Stimulated activated CD8-positive, alpha-beta memory T cell treated with anti-CD3 and anti-CD28 coated beads, Interleukin-7, amount 100 ng/mL, for 1 hour (primary cell): ENCODE measurements at places on chromosomes 5 and 9.

DNA sequence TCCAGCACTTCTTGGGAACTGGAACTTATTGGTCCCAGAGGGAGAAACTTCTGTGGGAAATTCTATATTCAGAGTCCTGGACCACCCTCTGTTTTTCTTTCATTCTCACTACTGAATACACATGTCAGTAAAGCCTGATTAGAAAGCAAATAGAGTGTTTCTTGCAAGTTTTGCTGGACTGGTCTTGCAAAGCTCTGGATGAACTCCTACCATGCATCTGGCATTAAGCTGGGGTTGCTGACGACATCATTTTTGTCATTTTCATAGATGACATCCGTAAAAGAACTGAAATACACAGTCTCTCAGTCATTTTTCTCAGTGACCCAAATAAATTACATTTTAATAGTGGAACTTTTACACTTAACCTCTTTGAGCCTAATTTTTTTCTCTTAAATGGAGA, 283.2 kb downstream of the DMAC1 start:
- DNase-seq: no peak

- DNase-seq: no peak
Measured at GRCh38 chr5:174920906-174921550, 196.6 kb downstream of the MSX2 start.

DNA sequence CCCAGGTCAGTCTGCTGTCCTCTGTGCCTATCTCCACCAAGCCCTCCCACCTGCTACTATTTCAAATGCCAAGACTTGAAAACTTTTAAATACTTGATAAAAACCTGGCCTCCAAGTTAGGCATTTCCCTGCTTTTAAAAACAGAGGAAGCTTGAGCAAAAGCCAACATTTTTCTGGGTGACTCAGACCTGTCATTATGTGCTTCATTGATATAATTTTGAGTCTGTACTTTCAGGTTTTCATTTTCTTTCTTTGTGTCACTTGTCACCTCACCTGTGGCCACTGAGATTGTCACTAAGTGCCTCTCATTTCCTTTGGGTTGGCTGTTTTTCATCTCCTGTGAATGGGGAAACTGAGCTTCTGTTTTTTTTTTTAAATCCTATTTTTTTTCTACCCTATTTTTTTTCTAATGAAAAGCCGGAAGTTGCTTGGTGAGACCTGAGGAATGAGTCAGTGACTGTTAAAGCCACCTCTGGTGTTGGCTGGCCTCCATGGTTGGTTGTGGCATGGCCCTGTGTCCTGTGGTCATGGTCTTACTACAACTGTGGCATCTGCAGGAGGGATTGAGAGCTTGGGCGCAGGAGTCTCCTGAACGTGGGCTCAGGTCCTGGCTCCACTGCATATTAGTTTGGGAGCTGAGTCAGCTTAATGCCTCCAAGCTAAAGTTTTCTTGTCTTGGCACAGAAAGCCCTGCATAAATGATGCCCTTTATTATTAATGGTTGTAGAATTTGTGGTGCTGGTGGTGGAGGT, 56.7 kb downstream of the ARHGAP26 start:
- DNase-seq: no peak

DNA sequence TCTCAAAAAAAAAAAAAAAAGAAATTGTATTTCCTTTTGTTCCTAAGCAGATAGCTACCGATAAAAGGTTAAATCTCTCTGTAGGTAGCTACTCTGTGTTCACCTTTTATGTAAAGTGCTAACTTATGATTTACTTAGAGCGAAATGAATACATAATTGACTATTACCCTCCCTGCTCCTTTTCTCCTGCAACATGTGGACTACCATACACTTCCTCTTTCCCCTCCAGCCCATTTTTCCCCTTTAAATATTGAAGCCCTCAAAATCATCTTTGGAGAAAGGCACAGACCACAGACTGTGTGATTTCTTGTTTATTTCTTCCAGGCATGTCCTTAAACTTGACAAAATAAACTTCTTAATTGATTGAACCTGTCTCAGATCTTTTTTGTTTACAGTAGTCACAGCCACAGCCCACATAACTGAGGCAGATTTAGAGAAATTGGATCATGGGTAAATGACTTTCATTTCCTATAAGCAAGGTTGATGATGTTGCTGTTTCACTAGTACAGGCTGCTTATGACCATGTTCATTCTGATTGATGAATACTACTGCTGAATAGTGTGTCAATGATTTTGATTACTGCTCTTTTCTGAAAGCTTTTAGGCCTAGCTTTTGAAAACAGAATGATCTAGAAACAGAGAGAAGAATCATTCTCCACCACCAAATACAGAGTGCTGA, 59.2 kb downstream of the PHAX start:
- no peak for DNase-seq

- no peak for DNase-seq
Measured at GRCh38 chr5:126219616-126220015, 203.6 kb upstream of the GRAMD2B start.

- DNase-seq: no peak
Measured at GRCh38 chr9:73919712-73920111, 577.4 kb upstream of the RORB start.

DNA sequence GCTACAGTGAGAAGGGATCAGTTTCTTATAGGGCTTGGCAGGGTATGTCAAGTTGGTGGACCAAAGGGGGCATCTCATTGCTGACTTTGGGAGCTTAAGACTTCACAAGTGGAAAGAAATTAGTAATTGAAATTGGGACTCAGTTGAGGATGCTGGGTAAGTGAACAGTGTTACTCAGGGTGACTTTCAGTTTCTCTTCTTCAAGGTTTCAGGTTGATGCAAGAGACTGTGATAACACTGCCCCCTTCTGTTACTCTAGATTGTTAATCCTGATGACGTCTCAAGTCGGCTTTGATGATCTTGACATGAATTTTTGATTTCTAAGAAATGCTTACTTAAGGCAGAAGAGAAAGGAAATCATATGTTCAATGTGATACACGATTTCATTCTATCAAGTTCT, 21.3 kb downstream of the KCTD16 start:
- DNase-seq: no peak

DNA sequence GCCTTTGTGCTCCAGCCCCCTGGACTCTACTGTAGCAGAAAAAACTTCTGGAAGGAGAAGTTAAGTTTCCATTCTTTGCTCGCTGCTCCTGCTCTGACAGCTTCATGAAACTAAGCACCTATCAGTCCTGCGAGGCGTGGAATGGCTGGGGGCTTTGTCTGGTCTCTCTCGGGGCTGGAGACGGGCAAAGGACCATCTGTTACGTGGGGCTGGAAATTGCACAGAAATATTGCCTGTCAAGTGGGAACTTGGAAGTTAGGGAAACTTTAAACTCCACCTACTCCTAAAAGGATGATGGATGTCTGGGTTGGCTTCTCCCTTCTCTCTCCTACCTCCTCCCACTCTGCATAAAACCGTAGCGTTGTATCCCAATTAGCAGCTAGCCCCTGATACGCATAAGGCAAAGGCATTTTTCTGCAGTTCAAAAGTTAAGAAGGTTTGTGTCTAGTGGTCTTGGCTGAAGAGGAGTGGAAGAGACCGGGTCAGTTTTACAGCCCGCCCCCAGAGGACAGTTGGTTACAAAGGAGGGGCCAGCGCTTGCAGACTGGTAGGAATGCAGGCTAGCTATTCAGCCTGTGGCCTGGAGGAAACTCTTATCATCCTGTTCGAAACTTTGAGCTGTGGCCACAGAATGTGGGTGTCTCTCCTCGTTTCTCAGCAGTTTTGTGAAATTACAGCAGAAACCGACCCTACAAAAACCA, 1.3 kb downstream of the FBXL7 start:
- no peak for DNase-seq

- DNase-seq: no peak
Measured at GRCh38 chr5:122421374-122422079, 109.5 kb downstream of the SNCAIP start.

DNA sequence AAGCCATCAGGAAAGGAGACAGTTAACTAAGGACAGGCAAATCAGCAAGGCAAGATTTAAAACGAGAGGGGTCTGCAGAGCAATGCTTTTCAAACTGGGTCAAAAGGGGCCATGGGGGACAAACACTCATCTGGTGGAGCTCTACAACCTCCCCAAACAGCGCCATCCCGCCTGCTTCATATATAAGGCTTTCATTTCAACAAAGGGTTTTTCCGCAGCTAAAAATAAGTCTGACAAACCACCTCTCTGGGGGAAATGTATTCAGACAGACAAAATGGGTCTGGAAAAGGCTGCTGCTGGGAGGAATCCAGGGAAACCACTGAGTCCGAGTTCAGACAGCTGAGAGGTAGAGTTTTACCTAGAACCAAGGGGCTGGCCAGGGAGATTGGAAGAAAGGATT, 8.3 kb upstream of the SEPTIN8 start:
- DNase-seq: no peak

- no peak for DNase-seq
Measured at GRCh38 chr5:141850244-141850768, 27.9 kb downstream of the PCDH1 start.

DNA sequence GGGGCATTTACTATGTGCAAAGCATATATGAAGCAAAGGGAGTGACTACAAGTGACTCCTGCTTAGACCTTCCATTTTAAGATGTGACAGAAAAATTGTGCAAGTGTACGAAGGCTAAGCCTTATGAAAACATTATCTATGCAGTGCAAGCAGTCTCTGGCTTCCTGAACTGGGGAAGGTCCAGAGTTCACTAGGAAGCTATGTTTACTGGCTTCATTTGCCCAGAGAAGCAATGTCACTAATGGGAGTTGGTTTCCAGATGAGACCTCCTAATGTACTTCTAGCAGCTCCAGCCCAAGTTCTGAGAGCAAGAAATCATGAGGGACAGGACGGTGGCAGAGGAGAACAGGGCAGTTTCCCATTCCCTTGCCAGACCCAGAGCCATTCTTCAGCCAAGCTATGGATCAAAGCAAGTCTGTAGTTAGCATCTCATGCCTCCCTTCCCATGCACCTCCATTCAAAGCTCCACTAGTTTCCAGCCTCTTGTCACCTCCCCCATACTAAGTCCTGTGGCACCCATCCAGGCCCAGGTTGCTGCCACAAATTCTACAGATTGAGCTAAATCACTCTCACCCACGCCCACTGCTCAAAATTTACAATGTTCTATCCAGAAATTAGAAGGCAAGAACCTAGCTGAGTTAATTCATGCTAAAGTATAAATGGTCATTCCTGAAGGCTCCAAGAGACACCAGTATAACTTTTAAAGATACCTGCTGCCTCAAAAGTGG, 21.8 kb downstream of the MCTP1 start:
- no peak for DNase-seq

- DNase-seq: no peak
Measured at GRCh38 chr5:176875014-176875550, 24.1 kb downstream of the HK3 start.

DNA sequence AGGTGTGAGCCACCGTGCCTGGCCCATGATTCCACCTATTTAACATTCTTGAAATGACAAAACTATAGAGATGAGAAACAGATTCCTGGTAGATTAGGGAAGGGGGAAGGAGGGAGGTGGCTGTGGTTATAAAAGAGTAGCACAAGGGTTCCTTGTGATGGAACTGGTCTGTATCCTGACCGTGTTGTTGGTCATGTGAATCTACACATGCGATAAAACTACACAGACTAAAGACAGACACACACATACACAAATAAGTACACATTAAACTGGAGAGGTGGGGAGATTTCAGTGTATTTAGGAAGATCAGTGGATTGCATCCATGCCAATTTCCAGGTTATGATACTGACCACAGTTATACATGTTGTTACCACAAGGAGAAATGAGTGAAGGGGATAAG, 60.9 kb downstream of the RNF130 start:
- DNase-seq: no peak

GRCh38 chr9:99004717-99005460, 61.2 kb downstream of the COL15A1 start:
- DNase-seq: no peak

DNA sequence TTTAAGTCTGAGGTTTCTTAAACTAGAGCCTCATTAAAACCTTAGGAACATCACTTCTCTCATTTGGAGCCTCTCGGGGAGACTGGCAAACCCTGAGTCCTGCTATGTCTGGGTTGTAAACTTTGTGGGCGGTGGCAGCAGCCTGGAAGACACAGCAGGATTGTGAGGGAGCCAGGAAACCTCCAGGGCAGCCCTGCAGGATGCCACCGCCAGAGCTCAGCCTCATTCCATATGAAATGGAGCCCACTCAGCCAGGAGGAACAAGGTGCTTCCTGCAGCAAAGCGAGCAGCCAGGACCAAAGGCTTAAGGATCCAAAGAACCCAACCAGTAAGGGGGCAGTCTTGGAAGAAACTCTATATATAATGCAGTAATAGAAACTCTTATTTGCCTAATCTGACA, 37.9 kb upstream of the IDNK start:
- DNase-seq: no peak

DNA sequence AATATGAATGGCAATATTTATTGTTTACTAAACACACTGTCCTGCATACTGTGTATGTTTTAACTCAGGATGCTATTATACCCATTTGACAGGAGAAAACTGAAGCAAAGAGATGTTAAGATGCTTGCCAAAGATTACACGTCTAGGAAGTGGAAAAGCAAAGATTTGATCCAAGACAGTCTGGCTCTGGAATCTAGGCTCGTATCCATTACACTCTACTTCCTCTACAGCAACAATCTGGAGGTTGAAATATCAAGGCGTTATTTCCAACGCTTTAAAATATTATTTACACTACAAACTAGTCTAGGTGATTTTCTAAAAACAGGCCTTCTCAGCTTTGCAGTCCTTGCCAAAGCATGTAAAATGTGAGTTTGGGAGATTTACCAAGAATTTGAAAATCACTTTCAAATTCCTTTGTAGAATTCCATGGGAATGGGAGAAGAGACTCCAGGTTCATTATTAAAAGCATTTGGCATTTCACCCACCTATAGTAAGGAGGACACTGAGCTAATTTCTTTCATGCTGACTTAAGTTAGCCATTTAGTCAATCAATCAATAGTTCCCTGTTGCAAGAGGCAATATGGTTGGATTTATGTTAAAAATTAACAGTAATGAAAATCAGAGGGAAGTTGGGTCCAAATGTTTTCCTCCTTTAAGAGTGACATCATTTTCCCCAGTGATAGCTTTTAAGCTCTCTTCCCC, 356.3 kb upstream of the SMARCA2 start:
- no peak for DNase-seq

GRCh38 chr5:82422751-82423181, 144.6 kb upstream of the RPS23 start:
- no peak for DNase-seq
